Uterus (tissue), 4 donors: ENCODE measurements at places on chromosomes 7 and 10.

GRCh38 chr10:100104300-100104699, 22.6 kb upstream of the CPN1 start:
- DNase-seq: no peak

GRCh38 chr7:151404216-151405011, 5.4 kb downstream of the WDR86 start:
- peak; percentile 59 for DNase-seq

DNA sequence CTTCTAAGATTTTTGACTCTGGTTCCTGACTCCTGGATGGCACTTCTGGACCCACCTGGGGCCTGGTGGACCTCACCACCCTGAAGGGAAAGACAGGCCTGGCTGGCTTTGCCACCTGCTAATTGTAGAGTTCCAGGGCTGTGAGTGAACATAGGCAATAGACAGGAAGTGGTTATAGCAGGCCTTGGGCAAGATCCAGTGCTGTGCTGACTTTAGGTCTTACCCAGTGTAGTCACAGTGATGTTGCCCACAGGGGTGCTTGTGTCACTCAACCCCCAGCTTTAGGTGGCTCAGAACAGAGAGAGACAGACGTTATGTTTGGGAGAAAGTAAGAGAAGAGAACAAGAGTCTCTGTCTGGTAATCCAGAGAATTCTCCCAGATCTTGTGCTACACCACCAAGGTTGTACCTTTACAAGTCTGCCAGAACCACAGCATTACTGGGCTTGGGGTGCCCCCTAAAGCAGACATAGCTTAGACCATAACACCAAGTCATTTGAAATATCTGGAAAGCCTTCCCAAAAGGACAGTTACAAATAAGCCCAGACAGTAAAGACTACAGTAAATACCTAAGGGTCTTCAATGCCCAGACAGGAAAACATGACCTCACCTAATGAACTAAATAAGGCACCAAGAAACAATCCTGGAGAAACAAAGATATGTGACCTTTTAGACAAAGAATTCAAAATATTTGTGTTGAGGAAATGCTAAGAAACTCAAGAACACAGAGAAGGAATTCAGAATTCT, 303.4 kb downstream of the PCLO start:
- no peak for DNase-seq

- DNase-seq: no peak
Measured at GRCh38 chr10:58712982-58713381, 200.3 kb downstream of the BICC1 start.
